ENCODE measurements at places on chromosomes 12 and 14.
A peak's percentile ranks its signal among the peaks of the same experiment; 100 is the strongest.

DNA sequence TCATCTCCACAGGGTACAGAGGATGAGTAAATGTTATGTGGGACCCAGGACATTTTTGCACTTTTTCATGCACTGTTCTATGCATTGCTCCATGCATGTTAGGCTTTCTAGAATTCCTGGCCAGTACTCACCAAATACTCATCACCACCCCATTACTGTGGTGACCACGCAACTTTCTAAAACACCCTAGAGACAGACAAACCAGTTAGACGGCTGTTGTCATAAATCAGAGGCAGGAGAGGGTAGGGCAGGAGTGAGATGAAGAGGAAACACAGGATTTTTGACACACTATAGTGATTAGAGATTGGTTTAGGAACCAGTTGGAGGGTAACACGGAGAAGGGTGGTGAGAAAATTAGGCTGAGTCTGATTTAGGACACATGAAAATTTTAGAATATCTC lies 59.3 kb downstream of the IFNG start:
- no peak for DNase-seq

GRCh38 chr12:77995436-77996167 lies 164.9 kb downstream of the NAV3 start:
- no peak for DNase-seq

DNA sequence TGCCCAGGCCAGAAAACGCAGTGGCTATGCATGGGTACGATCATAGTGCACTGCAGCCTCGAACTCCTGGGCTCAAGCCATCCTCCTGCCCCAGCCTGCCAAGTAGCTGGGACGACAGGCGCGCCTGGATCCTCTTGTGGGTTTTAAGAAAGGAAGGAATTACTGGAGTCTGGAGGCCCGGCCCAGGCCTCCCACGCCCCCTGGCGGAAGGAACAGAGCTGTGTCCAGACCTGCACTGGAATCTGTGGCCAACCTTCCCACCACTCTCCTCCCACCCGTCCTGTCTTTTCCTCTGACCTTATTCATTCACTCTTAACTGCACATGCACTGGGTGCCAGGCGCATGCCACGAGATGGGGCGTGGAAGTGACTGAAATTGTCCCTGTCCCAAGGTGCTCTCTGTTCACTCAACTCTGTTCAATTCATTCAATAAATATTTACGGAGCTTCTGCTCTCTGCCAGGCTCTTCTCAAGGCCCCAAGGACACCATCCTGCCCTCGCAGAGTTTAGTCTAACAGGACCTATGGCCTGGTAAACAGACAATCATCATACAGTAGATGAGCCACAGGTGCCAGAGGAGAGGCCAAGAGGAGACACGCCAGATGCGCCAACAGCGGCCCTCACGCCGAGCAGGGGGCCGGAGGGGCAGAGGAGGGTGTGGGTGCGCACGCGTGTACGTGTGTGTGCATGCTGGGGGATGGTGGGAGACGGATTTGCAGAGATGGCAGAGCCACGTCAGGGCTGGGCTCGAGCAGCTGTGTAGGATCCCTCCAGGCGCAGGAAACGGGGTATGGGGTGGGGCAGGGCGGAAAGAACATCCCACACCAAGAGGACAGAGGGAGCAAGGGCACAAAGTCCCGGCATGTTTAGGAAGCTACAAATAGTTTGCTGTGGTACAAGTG lies 13.7 kb upstream of the TMEM106C start:
- peak; percentile 84 for DNase-seq

- no peak for DNase-seq
These were observed 149.4 kb upstream of the HIF1A start for GRCh38 chr14:61545726-61546455.

- DNase-seq, result no peak
These were observed 21.5 kb downstream of the PPTC7 start for GRCh38 chr12:110561471-110562201.

GRCh38 chr12:15886372-15887042 lies 4.3 kb downstream of the STRAP start:
- no peak for DNase-seq

GRCh38 chr12:43284486-43285158 lies 267.4 kb downstream of the ADAMTS20 start:
- no peak for DNase-seq

DNA sequence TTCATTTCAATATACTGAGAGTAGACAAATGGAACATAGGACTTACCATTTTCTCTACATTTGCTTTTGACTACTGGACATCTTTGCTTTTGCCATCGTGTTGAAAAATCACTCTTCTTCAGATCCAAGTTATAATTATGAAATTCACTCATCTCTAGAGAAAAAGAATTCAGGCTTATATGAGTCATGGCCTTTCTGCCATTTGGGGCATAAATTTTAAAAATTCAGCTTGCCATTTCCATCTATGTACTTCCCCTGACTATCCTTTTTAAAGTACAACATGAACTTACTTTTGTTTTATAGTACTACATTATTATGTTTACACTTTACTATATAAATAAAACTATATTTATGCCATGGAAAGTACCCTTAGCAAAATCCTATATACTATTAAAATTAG lies 3.0 kb downstream of the KLRK1 start:
- DNase-seq, result no peak

- no peak for DNase-seq
These were observed 112.0 kb downstream of the SLC5A8 start for GRCh38 chr12:101097829-101098580.

- no peak for DNase-seq
These were observed 13.7 kb downstream of the ATXN7L3B start for GRCh38 chr12:74551291-74551690.

GRCh38 chr12:71460318-71460717 lies 20.7 kb downstream of the LGR5 start:
- no peak for DNase-seq

- DNase-seq, result peak; percentile 78
These were observed 92.0 kb downstream of the EMP1 start for GRCh38 chr12:13288501-13288900.

- no peak for DNase-seq
These were observed 16.6 kb upstream of the SLC38A2 start for GRCh38 chr12:46389031-46389616.

All from OCI-M1 (cell line).